Upper lobe of left lung (tissue), 6 donors: ENCODE measurements at places on chromosomes 3 and 15. TPM values are rescaled to one million over a fixed set of nuclear protein-coding genes. Genes with fewer than 3 reads are reported as not detected.
A peak's percentile ranks its signal among the peaks of the same experiment; 100 is the strongest.

Gene BCL2A1
- total RNA-seq: 31.9 TPM

Gene LMAN1L
- not detected for total RNA-seq

Gene CHRNA3
- 0.49 TPM for total RNA-seq

Gene C3orf85
- not detected for total RNA-seq

Gene FANCD2OS
- total RNA-seq: not detected

Gene CCDC39
- total RNA-seq: 3.1 TPM

Gene GSK3B
- 68.5 TPM for total RNA-seq

Gene CSTA
- 40.5 TPM for total RNA-seq

Gene SUCNR1
- 2.9 TPM for total RNA-seq

Gene LRTM1
- not detected for total RNA-seq

Gene DLEC1
- total RNA-seq: 34.8 TPM

Gene VIPR1
- total RNA-seq: 92.6 TPM

Gene DNAH12
- 8.8 TPM for total RNA-seq

Gene XCR1
- total RNA-seq: 0.47 TPM

Gene IL12A
- 0.98 TPM for total RNA-seq

Gene CACNA2D3
- 2.9 TPM for total RNA-seq

Gene EIF2B5
- 34.5 TPM for total RNA-seq

Gene MUC13
- total RNA-seq: 0.15 TPM

Gene TICRR
- total RNA-seq: 0.26 TPM

Gene COLQ
- total RNA-seq: 3.2 TPM

- DNase-seq: no peak
These were observed 866.4 kb downstream of the PLOD2 start for GRCh38 chr3:145294572-145294971.

- DNase-seq: no peak
These were observed 324.9 kb upstream of the COL8A1 start for GRCh38 chr3:99313485-99313884.

- no peak for DNase-seq
These were observed 12.6 kb downstream of the IFT57 start for GRCh38 chr3:108209579-108209978.

GRCh38 chr3:74282202-74282601, 332.3 kb downstream of the CNTN3 start:
- no peak for DNase-seq

DNA sequence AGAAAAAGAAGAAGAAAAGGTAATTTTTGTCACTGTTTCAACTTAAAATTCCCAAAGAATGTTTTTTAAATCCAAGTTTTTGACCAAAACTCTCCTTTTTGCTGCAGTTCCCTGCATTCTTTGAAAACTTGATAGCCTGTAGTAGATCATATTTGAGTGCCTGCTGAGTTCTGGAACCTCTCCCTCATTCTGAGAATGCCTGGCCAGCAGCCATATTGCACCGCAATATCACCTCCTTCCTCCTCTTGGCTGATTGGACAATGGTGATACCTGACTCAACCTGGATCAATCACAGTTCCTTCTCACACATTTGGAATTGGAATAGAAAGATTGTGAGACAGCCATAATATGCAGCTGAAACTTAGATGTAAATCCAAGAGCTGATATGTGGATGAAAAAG, 97.6 kb upstream of the GAP43 start:
- no peak for DNase-seq

- DNase-seq: no peak
These were observed 96.1 kb upstream of the PROK2 start for GRCh38 chr3:71881041-71881440.

DNA sequence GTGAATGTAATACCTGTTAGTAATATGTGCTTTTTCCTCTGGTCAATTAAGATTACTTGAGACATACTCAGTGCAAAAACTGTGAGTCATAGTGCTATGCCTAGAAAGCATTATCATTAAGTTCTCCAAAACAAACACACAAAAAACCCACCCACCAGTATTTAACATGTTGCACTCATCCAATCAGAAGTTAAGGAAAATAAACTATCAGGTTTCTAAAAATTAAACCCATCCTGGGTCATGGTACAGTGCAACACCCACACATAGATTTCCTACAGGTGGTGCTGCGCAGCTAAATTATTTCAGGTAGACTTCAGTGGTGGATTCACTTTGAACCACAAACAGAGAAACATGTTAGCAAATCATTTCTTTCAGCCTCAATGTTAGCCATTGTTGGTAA, 264.4 kb upstream of the VEPH1 start:
- DNase-seq: no peak

GRCh38 chr3:20039765-20040547, at the start of gene KAT2B:
KAT2B (plus strand) TSS chr3:20040446; CDS start chr3:20040478, 32 bp downstream.
- peak; percentile 94 for DNase-seq

GRCh38 chr3:178551916-178552321, 15.7 kb downstream of the KCNMB2 start:
- no peak for DNase-seq

GRCh38 chr3:7576071-7576470, 715.2 kb downstream of the GRM7 start:
- DNase-seq: no peak

- DNase-seq: no peak
These were observed 22.7 kb downstream of the CYP19A1 start for GRCh38 chr15:51315726-51316125.

DNA sequence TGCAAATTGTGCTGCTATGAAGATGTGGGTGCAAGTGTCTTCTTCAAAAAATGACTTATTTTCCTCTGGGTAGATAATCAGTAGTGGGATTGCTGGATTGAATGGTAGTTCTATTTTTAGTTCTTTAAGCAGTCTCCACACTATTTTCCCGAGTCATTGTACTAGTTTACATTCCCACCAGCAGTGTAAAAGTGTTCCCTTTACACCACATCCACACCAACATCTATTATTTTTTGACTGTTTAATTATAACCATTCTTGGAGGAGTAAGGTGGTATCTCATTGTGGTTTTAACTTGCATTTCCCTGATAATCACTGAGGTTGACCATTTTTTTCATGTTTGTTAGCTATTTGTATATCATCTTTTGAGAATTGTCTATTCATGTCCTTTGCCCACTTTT, 19.7 kb upstream of the PSMD6 start:
- DNase-seq: no peak

GRCh38 chr15:92074646-92075045, 221.1 kb downstream of the SLCO3A1 start:
- no peak for DNase-seq

GRCh38 chr15:57015897-57016296, 97.5 kb downstream of the TCF12 start:
- DNase-seq: no peak

DNA sequence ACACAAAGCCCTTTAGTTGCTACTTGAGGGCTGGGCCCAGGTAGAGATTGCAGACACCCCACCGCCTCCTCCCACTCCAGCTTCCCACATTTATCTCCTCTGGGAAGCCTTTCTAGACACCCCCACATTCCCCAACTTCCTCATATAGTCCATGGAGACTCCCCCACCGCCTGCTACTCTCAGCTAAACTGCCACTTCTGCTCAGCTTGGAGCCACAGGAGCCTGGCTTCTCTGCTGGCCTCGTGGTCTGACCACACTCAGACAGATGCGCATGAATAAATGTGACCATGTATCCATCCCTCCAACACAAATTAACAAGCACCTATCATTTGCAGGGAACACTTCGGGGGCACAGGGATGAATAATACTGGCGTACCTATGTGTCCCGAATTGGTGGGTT, 10.5 kb upstream of the ACSBG1 start:
- no peak for DNase-seq

GRCh38 chr3:141960731-141961130, 84.3 kb downstream of the ATP1B3 start:
- no peak for DNase-seq

GRCh38 chr3:182671942-182672341, 121.4 kb upstream of the ATP11B start:
- DNase-seq: no peak

DNA sequence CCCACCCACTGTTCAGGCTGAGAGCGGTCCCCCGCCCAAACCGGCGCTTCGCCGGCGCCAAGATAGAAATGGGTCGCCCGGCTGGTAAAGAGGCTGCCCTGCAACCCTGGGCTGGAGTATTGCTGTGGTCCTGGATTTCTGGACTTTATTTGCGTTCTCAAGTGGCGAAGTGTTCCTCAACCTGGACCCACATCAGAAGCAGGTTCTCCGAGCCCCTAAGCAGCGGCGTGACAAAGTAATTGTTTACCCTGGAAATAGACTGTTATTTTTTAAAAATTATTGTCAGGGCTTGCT, 481 bp upstream of the DYNC1LI1 start:
- DNase-seq: no peak

DNA sequence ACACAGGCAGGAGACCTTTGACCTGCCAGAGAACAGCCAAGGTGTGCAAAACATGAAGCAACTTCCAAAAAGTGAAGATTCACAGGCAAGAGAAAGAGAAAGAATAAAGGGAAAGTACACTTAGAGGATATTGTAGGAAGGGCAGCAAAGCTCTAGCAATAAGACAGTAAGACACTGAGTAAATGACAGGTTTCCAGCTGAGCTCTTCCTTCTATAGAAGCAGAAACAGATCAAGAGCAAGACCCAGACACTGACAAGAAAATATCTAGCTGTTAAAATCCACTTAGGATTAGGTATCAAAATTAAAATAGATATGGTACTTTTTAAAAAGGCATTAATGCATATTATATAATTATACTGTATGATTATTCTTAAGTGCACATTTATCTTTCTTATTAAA, 333.4 kb downstream of the RAP2B start:
- DNase-seq: no peak

GRCh38 chr3:118108201-118108600, 926.4 kb downstream of the IGSF11 start:
- DNase-seq: no peak

DNA sequence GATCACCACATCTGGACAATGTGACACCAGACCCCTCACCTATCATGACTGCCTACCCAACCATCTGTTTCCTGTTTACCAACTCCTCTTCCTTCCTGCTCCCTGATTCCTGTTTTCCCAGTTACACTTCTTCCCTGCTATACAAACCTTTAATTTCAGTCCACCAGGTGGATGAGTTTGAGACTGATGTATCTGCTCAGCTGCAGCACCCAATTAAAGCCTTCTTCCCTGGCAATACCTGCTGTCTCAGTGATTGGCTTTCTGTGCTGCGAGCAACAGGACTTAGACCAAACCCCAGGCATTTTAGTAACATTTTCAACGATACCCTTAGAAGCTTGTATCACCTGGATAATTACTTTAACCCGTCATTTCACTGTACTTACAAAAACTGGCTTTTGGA, 968.2 kb upstream of the NR2F2 start:
- no peak for DNase-seq

GRCh38 chr15:92531406-92531805, 124.2 kb downstream of the FAM174B start:
- DNase-seq: no peak

DNA sequence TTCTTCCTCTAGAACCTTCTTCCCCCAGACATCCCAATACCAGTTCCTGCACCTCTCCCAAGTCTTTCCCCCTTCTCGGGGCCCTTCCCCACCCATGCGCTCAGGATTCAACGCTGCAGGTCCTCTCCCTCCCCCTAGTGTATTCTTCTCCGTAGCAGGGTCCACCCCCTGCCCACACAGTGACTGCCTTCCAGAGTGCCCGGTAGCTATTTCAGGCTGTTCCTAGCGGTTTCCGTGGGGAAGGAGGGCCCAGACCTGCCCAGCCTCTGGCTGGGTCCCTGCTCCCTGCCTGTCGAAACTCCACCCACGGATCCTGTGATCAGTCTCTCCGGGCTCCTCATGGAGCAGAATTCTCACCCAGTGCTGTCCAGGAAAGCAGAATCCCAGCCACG, 45.2 kb upstream of the SEC61A1 start:
- DNase-seq: no peak

- no peak for DNase-seq
These were observed 81.9 kb downstream of the PPARG start for GRCh38 chr3:12370758-12371157.

DNA sequence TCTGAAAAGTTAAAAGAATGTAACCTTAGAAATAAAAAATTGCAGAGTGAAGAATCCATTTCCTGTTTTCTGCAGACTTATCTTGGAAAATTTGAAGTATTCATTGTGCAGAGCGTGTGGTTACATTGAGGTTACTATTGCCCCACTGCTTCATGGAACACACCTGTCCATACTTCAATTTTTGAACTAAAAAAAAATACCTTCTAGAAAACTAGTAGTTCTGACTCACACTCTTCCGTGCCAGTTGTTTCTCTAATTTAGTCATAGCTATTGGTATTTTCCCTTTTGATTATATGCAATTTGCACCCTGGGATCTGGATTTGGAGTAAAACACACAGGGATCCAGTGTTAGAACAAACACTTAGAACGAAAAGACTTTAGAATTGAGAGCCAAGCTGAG, 111.8 kb upstream of the LYSMD4 start:
- no peak for DNase-seq

GRCh38 chr3:36295296-36295695, 85.0 kb upstream of the STAC start:
- no peak for DNase-seq

- no peak for DNase-seq
These were observed 787 bp upstream of the SLMAP start for GRCh38 chr3:57755368-57755675.

DNA sequence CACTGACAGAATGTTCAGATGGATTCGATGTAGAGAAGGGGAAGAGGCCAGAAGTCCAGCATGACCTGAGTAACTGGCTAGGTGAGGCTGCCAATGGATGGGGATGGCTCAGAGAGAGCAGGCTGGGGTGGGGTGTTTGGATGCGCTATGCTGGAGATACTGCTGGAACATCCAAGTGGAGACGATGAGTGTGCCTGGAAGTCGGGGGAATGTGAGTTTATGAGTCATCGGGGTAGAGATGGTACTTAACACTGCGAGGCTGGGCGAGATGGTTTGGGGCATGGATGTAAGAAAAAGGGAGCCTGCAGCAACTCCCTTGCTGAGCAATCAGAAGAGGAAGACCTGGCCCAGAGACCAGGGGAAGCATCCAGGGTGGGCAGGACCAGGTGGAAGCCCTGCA, 180.7 kb downstream of the SLCO3A1 start:
- DNase-seq: no peak

- no peak for DNase-seq
These were observed 12.0 kb downstream of the C3orf22 start for GRCh38 chr3:126546549-126547239.

DNA sequence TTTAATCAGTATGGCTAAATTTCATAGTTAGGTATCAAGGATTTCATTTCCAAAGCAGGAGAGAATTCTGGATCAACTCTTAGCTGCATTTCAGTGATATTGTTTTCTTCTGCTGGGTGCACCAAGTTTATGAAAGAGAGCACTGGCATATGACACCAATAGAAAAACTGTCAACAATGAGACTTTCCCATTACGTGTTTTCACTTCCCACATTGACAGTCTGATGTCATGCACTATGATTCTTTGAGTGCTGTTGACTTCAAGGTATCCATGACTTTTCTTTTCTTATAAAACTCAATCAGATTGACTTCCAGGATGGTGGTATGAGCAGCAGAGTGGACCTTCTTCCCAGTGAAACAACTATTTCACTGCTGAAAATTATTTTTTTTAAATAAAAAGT, 476.1 kb downstream of the EDEM1 start:
- no peak for DNase-seq

- peak; percentile 60 for DNase-seq
These were observed 5.7 kb downstream of the LYSMD2 start for GRCh38 chr15:51731549-51732267.
